GM18507 (cell line): ENCODE measurements at places on chromosomes 1 and 21.

GRCh38 chr1:229440851-229441537 is 7.1 kb upstream of the ACTA1 start:
- peak; percentile 77 for DNase-seq

- no peak for DNase-seq
These were observed 11.9 kb downstream of the THEMIS2 start for GRCh38 chr1:27884006-27884954.

GRCh38 chr1:76425201-76426145 is 350.9 kb downstream of the ST6GALNAC3 start:
- DNase-seq, result no peak

GRCh38 chr1:198416296-198416695 is 124.2 kb downstream of the ATP6V1G3 start:
- no peak for DNase-seq

GRCh38 chr1:96059276-96059675 is 662.3 kb upstream of the PTBP2 start:
- DNase-seq, result no peak

- DNase-seq, result peak; percentile 17
These were observed 3.3 kb downstream of the METTL13 start for GRCh38 chr1:171784784-171785183.

DNA sequence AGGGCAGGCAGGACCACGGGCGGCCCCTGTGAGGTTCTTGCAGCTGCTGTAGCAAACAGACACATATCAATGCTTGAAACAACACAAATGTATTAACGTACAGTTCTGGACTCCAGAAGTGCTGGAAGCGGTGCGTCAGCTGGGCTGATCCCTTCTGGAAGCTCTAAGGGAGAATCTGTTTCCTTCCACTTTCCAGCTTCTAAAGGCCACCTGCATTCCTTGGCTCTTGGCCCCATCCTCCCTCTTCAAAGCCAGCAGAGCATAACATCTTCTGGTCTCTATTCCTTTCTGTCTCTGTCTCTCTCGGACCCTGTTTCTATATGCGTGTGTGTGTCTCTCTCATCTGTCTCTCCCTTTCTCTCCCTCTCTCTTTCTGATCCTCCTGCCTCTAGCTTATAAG is 102.3 kb downstream of the SPSB1 start:
- DNase-seq, result no peak

DNA sequence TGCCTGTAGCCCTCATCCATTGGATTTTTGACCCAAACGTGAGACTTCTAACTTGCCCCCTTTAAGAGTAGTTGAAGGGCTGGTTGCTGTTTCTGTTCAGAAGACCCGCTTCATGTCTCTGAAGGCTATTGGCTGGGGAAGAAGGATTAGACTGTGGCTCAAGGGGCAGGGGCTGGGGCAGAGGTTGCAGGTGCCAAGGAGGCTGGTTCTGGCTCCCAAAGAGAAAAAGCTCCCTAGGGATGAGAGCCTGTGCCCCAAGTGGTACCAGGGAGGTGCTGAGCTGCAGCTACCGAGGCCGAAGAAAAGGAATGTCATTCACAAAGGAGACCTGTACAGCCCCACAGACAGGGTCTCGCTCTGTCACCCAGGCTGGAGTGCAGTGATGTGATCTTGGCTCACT is 5.8 kb downstream of the WNT3A start:
- DNase-seq, result no peak

- no peak for DNase-seq
These were observed 180.6 kb downstream of the PLA2G4A start for GRCh38 chr1:187009320-187009719.

DNA sequence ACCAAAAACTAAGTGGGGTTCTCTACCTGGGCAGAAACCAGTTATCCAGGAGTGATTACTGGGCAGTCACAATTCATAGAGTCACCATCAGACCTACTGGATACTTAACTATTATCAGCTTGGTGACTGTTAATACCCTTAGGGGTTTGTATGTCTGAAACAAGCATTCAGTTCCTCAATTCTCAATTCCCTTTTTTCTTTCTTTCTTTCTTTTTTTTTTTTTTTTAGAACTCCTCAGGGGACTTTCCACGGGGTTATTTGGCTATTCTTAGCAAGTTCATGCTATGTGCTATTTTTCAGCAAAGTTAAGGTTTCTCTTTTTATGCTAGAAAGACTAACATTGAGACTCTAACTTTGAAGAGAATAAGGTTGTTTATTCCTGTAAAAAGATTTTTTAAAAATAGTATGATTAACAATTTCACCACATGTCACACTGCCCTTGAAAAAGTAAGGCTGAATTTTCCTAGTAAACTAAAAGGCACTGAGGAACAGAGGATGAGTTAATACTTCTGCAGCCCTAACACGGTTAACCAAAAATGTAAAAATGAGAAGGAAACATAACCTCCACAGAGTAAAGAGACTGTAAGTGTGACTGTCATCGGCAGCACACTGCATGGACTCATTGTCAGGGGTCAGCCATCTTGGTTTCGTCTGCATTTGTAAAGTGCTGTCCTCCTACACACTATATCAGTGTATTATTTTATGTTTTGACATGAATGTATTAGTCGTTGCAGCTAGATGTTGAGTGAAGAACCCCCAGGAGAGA is 310.2 kb downstream of the NTNG1 start:
- DNase-seq, result no peak

DNA sequence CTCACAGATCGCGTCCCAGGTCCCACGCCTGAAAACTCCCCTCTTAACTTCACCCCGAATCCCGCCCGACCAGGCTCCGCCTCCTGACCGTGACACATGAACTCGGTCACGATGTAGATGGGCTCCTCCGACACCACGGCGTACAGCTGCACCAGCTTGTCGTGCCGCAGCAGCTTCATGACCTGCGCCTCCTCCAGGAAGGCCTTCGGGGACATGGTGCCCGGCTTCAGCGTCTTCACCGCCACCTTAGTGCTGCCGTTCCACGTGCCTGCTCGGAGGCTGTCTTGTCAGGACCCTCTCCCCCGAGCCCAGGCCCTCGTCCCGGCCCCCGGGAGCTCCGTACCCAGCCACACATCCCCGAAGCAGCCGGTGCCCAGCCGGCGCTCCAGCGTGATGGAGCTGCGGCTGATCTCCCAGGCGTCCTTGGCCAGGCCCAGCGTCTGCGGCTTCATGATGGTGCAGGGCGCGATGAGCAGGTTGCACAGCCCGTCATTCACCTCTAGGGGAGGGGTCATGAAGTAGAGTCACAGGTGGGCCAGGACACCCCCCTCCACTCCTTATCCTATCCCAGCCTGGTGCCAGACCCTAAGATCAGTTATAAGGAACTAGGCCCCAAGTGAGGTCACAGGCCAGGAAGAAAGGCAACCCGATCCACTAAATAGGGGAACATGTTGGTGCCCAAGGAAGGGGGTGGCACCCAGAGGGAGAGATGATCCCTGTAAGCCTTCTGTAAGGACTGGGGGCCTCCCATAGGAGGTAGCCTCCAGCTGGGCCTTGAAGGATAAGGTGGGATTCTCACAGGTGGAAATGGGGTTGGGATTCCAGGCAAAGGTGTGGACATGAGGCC is 11.6 kb upstream of the AHDC1 start:
- no peak for DNase-seq

DNA sequence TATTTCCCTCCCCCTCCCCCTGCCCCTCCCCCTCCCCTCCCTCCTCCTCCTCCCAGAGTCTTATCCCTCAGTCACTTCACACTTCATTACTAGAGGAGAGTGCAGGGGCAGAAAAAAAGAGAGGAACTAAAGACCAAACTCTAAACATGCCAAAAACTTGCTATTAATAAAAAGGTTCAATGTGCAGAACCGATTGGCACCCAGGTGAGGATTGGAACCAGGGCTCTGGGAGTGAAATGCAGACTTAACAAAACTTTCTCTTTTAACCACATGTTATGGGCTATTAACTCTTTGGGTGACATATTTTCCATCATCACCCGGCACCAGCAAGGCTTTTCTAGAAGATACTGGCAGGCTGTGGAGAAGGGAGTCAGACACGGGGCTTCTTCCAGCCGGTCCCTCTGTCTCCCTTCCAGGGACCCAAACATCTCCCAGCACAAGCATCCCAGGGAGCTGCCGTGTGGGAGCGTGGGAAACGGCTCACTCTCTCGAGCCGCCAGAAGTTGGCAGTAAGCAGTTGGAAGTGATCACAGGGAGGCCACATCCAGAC is 13.6 kb downstream of the NID1 start:
- DNase-seq, result no peak

DNA sequence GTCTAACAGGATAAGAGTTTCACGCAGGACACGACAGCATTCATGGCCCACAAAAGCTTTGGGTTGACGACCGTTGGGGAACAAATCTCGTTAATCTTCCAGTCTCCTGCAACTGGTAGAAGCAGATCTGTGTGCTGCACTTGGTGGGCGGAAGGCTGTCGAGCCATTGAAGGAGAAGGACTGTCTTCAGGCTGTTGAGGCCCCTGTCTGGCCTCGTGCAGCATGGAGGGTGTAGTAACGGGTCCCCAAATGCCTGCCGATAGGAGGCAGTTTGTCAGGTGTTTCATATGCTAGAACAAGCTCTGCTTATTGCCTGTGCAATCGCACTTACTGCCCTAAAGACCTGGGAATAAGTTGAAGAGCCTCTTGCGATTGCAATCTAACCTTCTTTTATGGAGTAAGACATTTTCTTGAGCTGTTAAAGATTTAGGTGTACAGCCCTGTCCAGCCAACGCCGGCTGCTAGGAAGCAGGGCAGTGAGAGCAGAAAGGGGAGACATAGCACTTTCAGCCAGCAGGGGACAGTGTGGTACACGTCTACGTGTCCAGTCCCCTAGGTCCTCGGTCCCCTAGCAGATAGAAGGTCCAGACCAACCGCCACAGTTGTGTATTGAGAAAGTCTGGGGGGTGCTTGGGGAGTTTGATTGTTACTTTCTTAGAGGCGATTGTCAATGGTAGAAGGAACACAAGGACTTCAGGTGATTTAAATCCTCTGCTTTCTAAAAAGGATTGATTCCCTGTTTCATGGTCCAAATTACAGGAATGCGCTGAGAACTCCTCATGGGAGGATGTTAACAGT is 102.3 kb upstream of the TMPRSS2 start:
- DNase-seq, result no peak

- DNase-seq, result no peak
These were observed 505.8 kb downstream of the SMYD3 start for GRCh38 chr1:246001142-246001836.

DNA sequence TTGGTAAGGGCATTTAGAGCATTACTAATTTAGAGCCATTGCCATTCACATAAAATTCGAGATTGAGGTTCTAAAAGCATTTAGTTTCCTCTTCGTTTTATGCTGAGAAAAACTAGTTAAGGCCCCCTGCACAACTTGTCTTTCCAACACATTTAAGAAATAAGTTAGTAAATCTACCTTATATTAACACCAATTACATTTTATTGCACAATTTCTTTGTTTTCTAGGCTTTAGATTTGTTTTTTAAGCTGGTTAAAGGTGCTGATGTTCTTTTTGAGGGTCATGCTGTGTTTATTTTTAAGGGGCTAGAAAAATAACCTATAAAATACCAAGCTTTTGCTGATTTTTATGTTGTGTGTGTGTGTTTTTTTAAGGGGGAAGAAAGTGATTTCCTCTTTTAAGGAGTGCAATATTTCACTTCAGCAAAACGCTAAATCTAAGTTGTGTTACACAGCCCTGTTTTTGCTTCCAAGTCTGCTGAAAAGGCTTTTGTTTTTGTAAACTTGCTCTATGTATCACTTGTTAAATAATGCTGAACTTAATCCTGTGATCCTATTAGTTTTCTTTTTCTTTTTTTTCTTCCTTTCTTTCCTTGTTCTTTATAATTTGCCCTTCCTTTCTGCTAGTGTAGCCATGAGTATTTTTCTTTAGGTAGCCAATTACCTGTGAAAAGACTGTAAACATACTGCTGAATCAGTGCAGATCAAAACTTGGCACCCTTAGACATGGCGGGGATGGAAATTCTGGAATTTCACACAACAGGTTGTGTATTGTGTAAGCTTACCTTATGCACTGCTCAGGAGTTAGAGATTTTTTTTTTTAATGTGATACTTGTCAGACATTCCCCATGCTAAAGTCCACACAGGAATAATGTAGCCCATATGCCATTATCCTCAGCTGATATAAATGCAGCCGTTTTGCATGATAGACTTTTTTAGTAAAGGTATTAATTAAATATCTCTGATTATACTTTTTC is 1.5 kb downstream of the CEPT1 start:
- no peak for DNase-seq

DNA sequence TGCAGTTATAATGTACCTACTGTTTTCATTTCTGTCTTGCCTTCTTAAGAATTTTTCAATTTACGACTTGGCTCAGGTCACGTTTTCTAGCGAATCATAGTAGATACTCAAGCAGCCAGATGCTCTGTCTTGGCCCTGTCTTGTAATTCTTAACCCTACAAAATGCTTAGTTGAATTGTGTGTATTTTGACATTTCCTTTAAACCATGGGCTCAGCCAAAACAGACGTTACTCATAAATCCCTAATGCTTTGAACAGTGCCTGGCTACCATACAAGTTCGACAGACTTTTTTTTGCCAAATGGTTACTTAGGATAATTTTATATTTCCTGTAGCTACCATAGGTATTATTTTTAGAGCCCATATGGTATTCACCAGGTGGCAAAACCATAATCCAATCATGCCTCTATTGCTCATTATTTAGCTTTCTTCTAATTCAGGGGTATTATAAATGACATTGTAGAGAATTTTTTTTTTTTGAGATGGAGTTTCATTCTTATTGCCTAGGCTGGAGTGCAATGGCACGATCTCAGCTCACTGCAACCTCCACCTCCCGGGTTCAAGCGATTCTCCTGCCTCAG is 54.3 kb downstream of the KCNK1 start:
- DNase-seq, result no peak

DNA sequence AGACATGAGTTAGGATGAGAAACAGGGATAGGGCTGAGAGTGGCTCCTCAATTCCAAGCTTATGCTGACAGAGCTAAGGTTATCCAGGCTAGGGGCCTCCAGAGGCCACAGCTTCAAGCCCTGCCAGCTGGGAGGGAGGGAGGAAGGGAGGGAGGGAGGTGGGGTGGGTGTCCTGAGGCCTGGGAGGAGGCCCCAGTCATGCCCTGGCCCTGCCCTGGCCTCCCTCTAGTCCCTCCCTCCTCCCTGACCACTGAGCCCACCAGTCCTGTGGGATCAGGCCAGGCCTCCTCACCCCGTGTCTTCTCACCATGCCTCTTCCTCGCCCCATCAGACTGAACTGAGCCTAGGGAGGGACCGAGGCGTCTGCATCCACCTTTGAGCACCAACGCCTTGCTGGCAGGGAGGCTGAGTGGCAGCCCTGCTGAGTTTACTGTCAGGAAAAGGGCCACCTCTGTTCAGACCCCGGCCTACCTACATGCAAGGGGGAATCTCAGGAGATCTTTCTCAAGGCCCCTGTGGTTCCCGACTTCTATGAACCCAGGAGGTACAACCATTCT is 116.1 kb downstream of the NPHP4 start:
- DNase-seq, result no peak
